Sigmoid colon (tissue), 7 donors: ENCODE measurements at places on chromosomes 2 and 18. TPM values are rescaled to one million over a fixed set of nuclear protein-coding genes. Genes with fewer than 3 reads are reported as not detected.

Gene VSNL1
- 0.27 TPM for total RNA-seq

Gene PSTPIP2
- 8.6 TPM for total RNA-seq

Gene ADCY3
- total RNA-seq = 43.8 TPM

Gene ASB18
- not detected for total RNA-seq

Gene THADA
- total RNA-seq = 35.2 TPM

Gene NUP35
- 19.7 TPM for total RNA-seq

Gene NT5DC4
- not detected for total RNA-seq

Gene CCDC148
- not detected for total RNA-seq

Gene CAVIN2
- 201 TPM for total RNA-seq

Gene GPR45
- total RNA-seq = not detected

Gene HIBCH
- 18.1 TPM for total RNA-seq

Gene TCF23
- total RNA-seq = not detected

Gene BOK
- total RNA-seq = 80.2 TPM

Gene BMP10
- total RNA-seq = not detected

Gene DSC2
- 3.3 TPM for total RNA-seq

Gene EPB41L3
- 106 TPM for total RNA-seq

Gene KRTCAP3
- total RNA-seq = 0.54 TPM

Gene RAB31
- 74.6 TPM for total RNA-seq

Gene CIB4
- not detected for total RNA-seq

Gene TUBB8B
- not detected for total RNA-seq

Gene RGPD3
- total RNA-seq = 0.95 TPM

Gene UGT1A8
- total RNA-seq = not detected

Gene NDC80
- total RNA-seq = not detected

Gene SGO2
- 1.1 TPM for total RNA-seq

Gene C1QL2
- total RNA-seq = not detected

Gene INO80C
- total RNA-seq = 4.3 TPM
